NK-92 treated with Interleukin-12 subunit alpha and Interleukin-12 subunit beta, amount 100 ng/mL, for 24 hours (cell line): ENCODE measurements at places on chromosomes 2 and 18.

- DNase-seq, result no peak
Observed at GRCh38 chr2:25324905-25325592, 16.7 kb downstream of the DNMT3A start.

DNA sequence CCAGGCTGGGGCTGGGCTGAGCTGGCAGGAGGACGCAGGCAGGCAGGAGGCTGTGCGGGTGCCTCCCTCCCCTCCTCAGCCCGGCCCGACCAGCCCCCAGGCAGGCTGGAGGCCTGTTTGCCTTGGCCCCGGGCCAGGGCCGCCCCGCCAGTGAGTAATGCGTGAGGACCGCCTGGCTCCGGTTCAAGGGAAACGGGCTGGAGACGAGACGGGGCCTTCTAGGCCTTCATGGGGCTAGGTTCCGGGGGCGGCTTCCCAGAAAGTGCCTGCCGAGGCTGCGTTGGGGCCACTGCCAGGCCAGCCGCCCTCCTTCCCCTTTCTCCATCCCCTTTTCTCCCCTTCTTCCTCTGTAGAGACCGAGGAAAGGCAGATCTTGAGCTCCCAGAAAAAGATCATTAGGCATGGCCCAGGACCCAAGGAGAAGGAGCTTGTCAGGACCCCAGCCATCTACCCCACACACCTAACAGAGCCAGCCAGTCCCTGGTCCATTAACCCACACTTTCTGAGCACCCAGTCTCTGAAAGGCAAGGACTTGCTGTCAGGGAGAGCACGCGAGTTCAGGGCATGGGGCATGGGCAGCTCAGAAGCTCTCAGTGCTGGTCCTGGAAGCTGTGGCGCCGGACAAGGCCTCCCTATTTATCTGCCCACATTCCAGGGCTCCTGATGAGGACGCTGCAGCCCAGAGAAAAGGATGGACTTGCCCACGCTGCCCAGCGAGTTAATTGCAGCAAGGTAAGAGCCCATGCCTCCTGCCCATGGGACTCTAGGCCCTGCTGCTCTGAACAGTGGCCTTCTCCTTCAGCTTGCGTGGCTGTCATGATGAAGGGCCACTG is 48.5 kb downstream of the SMAD7 start:
- no peak for DNase-seq

- DNase-seq, result no peak
Observed at GRCh38 chr2:82342356-82342755, 2037.8 kb upstream of the LRRTM1 start.

DNA sequence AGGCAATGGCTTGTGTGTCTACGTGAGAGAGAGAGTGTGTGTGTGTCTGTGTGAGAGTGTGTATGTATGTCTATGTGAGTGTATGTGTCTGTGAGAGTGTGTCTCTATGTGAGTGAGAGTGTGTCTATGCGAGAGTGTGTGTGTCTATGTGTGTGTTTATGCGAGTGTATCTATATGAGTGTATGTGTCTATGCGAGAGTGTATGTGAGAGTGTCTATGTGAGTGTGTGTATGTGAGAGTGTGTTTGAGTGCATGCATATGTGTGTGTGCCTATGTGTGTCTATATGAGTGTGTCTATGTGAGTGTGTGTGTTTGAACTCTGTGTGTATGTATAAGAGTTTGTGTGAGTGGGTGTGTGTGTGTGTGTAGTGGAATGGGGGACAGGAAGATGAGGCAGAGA is 9.8 kb upstream of the GNLY start:
- no peak for DNase-seq

- DNase-seq, result no peak
Observed at GRCh38 chr2:121735518-121736074, 1.1 kb downstream of the NIFK start.

- DNase-seq, result no peak
Observed at GRCh38 chr2:3611589-3611988, 16.7 kb downstream of the COLEC11 start.

DNA sequence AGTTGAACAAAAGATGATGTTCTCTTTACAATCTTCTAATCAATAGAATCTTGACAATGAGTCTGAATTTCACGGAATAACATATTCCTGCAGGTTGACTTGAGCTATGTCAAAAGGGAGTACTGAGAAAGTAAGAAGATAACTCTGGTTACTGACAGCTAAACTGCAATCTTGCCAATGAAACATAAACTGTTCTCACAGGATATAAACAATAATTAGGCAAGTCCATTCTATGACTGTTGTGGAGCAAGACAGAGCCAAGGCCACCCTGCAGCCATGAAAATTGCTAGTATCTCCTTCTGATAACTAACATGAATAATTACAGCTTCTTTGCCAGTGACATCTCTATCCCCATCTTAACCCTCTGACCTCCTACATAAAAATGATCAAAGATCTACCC is 6.3 kb upstream of the RPRD1A start:
- DNase-seq, result no peak

DNA sequence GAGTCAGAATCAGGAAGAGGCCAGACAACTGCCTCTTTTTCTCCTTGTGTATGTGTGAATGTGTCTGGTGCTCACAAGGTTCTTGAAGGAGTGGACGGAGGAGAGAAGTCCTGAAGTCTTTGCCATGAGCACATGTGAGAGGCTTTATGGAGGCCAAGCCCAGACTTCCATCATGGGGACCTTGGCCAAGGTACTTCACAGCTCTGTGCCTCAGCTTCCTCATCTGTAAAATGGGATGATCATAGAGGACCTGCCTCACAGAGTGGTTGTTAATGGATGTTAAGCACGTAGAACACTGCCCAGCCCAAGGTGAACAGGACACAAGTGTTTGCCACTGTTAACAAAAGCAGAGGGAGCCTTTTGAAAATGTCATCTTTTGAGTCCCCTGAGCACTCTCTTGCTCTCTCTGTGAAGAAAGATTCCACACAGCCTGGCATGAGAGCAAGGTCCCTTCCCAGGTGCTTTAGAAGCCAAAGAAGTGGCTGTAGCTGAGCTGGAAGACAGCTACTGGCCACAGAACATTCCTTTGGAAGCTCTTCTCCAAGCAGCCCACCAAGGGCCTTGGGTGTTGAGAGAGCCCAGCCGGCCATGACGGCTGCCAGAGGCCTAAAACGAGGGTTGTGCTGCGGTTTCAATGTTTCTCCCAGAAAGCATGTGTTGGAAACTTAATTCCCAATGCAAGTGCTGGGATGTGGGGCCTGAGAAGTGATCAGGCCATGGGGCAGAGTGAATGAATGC is 41.8 kb upstream of the ASPRV1 start:
- no peak for DNase-seq

DNA sequence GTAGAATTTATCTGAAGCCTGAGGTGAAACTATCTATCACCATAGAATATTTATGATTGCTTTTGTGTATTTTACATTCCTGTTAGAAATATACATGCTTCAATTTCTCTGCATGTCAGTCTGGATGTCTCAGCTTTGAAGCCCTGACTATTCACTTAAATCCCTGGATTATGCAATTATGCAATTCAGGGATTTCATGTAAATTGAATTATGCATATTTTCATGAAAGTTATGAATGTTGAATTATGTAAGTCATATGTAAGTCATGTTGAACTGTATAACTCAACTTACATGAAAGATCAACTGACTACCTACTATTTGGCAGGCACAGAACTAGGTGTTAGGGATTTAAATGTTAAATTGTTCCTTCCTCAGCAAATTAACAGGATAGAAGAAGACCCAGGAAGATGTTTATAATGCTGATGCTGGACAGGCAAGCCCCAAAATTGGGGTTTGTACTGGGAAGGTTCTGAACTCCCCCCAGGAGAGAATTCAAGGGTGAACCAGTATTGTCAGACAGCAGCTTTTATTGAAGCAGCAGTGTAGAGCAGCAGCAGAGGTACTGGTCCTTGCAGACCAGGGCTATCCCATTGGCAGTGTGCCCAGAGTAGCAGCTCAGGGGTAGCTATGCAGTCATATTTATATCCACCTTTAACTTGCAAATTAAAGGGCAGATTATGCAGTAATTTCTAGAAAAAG is 236.5 kb downstream of the ZNF804A start:
- DNase-seq, result no peak

DNA sequence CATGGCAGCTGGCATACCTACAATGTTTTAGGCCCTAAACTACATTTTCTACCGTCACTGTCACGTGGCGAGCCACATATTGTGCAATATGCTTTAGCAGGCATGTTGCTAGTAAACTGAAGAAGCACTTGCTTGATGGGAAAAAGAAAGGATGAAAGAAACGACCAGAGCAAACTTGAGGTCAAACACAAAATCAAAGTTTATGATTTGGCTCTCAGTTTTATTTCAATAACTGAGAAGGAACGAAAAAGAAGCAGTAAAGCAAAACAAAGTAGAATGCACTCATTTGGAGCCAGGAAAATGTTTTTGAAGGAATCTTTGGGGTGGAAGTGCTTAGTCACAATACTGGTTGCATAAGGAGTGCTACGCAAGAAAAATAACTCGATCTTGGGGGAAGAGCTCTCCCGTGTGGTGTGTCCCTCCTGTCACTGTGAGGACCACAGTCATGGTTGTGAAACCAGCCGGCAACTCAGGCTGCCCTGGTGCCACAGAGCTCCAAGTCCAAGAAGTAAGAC is 349.8 kb downstream of the RBM43 start:
- no peak for DNase-seq

DNA sequence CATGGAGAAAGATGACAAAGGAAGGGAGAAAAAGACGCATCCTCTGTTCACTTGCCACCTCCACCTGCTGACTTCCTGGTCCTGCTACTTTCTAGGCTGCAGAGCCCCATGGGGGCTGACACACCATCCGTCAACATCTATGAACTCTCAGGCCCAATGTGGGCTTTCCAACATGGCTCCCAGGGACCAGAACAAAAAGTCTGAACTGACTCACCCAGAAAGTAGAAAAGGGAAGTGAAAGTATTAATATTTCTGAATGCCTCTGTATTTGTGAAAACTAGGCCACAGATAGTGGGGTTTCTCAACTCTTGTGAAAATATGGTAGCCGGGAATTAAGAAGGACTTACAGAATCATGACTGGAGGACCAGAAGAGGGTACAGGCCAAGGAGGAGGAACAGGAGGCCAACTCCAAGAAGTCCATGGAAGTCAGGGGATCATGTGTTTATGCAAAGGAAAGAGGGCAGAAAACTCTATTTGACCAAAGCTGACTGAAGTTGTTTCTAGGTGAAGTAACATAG is 123.1 kb upstream of the CAB39 start:
- no peak for DNase-seq

GRCh38 chr18:24271381-24272228 is 126.0 kb downstream of the OSBPL1A start:
- DNase-seq, result no peak

DNA sequence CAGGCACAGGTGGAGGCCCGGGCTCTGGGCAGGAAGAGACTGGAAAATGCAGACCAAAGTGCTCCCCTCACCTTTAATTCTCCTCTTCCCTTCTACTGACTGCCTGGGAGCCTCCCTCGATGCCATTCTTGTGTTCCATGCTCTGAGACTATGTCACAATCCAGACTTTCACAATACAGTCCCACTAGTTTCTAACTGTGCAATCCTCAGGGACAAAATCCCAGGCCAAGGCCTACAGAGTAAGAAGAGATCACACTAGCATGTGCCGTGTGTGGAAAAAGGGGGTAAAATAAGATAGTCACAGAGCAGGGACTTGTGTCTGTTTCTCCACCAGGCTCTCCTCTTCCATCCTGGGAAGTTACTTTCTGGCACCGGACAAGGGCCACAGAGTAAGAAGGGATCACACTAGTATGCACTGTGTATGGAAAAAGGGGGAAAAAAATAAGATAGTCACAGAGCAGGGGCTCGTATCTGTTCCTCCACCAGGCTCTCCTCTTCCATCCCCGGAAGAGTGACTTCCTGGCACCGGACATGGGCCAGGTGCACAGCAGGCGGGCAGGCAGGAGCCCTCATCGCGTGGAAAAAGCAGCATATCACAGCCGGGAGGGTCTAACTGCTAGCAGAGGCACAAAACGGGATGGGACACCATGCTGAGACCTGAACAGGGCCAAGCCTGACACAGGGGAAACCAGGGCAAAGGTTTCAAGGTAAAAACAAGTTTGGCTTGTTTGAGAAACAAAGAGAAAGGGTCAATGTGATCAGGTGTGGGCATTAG is 9.6 kb downstream of the CYB5A start:
- DNase-seq, result no peak

DNA sequence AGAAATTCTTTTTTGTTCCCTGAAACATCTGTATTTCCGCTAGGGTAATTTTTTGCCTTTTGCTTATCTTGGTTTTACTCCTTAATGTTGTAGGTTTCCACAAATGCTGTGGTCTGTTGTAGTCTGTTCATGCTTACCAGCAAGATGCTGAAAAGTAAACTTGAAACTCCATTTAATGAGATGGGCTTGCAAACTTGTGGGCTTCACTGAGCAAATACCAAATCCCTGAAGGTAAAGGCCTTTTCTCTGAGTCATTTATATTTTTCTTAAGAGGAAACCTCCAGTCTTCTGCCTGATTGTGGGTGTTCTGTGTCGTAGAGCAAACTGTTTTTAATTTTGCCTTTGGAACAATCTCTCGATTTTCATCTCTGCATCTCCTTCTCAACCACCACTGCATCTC is 9.3 kb downstream of the SP140 start:
- no peak for DNase-seq

- peak; percentile 18 for DNase-seq
Observed at GRCh38 chr18:3525870-3526420, 76.0 kb downstream of the TGIF1 start.

DNA sequence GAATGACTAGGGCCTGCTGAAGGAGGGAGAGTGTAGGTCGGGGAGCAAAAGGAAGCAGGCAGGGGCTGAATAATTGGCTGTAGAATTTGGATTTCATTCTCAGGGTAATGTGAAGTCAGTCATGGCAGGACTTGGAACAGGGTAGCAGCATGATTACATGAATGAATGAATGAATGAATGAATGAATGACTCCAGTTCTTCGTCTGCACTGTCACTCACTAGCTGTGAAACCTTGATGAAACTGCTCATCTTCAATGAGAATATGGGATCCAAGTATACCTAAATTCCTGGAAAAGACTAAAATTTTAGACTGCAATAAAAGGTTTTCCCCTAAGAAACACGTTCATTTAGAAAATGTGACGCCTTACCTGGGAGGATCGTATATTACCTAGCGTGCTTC is 3.0 kb upstream of the RND3 start:
- DNase-seq, result no peak

DNA sequence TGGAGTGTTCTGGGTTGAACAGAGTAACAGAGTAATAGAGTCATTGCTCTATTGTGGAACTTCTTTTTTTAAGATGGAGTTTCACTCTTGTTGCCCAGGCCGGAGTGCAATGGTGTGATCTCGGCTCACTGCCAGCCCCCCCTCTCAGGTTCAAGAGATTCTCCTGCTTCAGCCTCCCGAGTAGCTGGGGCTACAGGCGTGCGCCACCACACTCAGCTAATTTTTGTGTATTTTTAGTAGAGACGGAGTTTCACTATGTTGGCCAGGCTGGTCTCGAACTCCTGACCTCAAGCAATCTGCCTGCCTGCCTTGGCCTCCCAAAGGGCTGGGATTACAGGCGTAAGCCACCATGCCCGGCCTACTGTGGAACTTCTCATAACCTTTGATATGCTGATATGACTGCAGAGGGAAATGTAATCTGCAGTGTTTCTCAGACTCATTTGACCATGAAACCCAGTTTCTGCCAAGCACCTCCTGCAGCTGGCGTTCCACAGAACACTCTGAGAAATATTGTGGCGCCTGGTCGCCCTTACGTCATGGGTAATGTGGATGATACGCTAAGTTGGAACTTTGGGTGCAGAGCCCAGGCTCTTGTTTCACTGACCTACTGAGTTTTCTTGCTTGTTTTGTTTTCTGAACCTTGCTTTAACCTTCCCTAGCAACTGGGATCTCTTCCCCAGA is 213.8 kb downstream of the BCL2 start:
- DNase-seq, result no peak

- no peak for DNase-seq
Observed at GRCh38 chr2:183267148-183267827, 143.0 kb downstream of the NUP35 start.

GRCh38 chr18:48409591-48410094 is 460 bp upstream of the ZBTB7C start:
- no peak for DNase-seq
